ENCODE measurements at places on chromosomes 7 and 10. TPM values are rescaled to one million over a fixed set of nuclear protein-coding genes. Genes with fewer than 3 reads are reported as not detected.

DNA sequence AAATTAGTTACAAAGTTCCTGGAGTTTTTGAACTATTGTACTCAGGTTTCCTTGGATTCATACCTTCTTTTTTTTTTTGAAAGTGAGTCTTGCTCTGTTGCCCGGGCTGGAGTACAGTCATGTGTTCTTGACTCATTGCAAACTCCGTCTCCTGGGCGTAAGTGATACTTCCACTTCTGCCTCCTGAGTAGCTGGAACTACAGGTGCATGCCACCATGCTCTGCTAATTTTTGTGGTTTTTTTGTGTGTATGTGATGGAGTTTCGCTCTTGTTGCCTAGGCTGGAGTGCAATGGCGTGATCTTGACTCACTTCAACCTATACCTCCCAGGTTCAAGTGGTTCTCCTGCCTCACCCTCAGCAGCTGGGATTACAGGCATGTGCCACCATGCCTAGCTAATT is 22.3 kb downstream of the MCM10 start:
- no peak for DNase-seq

DNA sequence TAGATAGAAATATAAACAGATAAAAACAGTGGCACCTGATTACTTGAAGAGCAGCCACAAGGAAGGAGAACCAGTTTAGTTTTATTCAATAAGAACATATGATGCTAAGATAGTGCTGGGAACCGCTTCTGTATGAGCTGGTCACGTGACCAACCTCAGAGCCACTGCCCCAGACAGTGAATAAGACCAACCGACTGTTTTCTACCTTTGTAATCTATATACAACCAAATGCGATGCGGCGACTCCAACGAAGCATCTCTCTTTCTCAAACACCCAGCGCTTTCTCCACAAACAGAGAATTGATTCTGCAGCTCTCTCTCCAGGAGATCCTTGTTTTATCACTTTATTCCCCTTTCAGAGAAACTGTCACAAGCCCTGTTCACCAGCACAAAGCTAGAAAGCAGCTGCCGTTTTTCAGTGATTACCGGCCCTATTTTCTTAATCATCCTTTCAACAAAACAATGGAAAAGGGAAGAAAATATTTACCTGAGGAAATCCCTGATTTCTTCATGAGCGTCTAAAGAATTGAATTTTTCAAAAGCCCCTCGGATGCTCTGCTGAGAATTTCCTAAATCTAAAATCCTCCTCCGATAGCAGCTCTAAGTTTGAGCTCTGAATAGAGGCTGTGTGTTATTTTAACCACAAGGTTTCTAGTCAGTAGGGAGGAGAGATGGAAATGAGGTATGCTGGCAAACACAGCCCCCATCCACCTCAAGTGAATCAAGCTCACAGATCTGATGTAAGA is 55.7 kb upstream of the JCAD start:
- DNase-seq, result no peak

GRCh38 chr7:39560997-39561396 is 5.2 kb upstream of the YAE1 start:
- DNase-seq, result no peak

- no peak for DNase-seq
Measured at GRCh38 chr7:4610768-4611467, 71.2 kb upstream of the FOXK1 start.

DNA sequence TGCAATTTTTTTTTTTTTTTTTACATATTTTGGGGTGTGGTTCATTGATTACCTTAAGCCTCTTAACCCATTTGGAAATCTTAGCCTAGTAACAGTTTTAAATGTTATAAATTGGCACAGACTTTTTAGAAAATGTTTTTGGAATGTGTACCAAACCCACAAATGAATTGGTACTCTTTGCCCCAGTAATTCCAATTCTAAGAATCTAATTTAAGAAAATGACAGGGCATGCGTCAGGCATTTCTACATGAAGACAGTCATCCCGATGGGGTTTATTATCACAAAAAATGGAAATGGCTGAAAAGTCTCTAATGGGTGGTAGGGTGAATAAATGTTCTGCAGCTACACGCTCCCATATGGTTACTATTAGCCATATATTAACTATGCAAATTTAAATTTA is 54.9 kb downstream of the ITIH5 start:
- DNase-seq, result no peak

- no peak for DNase-seq
Measured at GRCh38 chr7:19705663-19706062, 3.2 kb downstream of the POLR1F start.

- DNase-seq, result no peak
Measured at GRCh38 chr10:70617798-70618568, 15.4 kb upstream of the PRF1 start.

- no peak for DNase-seq
Measured at GRCh38 chr10:13270877-13271551, 28.9 kb downstream of the PHYH start.

DNA sequence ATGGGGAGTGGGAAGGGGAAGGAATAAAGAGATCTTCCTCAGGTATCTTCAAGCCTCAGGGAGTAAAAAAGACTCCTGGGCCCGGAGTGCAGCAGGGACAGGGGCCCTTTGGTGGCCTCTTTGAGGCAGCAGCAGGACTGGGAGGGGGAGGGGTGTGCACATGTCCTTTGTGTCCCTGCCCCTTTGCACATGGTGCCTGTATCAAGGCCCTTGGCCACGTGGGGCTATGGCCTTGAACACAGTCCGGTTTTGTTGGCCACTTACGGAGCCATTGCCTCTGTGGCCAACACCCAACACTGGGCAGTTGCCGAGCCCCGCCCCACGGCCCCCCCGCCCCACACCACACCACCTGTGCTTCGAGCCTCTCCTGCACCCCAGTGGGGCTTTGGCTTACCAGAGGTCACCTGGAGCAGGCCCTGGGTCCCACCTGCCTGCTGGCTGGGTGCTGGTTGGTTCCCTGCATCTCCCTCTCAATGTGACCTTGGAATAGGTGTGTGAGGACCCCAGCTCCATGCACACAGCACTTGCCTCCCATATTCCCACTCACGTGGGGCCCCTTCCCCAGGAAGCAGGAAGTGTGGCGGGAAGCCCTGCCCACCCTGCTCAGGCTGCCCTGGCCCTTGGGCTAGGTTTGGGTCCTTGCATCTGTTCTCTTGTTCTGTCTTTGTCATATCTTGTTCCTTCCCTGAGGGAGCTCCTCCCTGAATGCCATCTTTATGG is 5.4 kb downstream of the SAP25 start:
- peak; percentile 65 for DNase-seq

DNA sequence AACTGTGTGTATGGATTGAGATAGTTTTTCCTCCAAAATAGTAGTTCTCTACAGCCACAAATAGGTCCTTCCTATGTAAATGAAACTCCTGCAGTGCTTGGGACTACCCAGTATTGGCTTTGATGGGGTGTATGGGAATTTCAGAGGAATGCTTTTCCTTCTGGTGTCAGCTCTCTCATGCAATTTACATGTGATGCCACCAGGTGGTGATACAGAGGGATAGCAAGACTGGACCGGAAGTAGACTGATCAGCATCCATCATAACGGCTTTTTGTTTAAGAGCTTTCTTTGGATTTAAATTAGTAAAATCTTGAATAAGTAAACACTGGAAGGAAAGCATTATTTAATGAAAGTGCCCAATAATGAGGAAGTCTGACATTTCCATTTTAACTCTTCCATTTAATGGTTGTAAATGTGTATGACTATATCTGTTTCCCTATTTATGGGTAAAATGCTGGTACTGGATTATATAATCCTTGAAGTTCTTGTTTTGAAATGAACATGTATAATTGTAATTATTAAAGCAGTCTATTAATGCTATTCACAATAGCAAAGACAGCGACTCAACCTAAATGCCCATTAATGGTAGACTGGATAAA is 22.7 kb downstream of the DYNC1I1 start:
- DNase-seq, result no peak

DNA sequence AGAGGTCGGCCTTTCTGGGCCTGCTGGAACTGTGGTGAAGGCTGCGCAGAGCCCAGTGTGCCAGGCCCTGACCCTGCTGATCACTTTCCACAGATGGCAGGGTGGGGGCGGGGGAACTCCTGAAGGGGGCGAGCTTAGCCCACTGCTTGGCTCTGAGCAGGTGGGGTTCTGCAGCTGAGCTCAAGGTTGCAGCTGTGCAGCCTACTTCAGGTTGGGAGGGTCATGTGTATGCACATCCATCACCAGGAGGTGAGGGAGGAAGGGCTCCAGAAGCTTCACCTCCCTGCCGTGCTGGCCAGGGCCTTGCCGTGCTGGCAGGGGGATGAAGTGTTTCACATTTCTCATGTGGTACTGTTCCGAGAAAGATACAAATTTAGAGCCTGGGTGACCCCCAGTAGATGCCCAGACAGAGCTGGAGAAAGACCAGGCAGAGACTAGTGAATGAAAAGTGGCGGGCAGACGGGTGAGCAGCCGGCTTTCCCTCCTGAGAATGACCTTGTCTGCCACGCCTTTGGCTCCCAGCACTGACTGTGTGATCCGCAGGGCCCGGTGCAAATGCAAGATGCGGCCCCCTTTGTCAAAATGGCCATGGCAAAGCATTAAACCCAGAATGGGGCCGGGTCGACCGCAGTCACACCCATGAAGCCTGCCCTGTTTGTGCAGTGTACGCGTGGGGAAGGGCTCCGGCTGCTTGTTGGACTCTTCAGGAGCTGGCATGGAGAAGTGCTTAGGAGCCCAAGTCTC is 25.2 kb downstream of the FAM241B start:
- DNase-seq, result no peak

GRCh38 chr10:97334370-97335175 is at the start of gene FRAT2:
FRAT2 (minus strand) TSS chr10:97334729; CDS start chr10:97334572, 157 bp downstream.
- peak; percentile 91 for DNase-seq

DNA sequence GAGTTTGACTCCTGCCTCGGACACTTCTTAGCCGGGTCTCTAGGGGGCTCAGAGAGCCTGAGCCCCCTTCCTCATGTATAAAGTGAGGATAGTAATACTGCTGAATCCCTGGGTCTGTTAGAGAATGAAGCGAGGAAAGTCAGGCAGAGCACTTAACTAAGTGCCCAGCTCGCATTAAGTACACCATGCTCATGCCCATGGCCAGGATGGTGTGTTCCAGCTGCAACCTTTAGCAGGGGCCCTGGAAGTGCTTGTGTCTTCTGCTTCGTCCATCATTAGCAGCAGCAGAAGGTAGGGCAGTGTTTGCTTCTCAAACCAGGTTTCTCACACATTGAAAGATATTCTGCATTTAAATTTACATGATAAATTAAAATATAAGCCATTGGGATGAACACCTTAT is 27.3 kb upstream of the WDFY4 start:
- DNase-seq, result no peak

DNA sequence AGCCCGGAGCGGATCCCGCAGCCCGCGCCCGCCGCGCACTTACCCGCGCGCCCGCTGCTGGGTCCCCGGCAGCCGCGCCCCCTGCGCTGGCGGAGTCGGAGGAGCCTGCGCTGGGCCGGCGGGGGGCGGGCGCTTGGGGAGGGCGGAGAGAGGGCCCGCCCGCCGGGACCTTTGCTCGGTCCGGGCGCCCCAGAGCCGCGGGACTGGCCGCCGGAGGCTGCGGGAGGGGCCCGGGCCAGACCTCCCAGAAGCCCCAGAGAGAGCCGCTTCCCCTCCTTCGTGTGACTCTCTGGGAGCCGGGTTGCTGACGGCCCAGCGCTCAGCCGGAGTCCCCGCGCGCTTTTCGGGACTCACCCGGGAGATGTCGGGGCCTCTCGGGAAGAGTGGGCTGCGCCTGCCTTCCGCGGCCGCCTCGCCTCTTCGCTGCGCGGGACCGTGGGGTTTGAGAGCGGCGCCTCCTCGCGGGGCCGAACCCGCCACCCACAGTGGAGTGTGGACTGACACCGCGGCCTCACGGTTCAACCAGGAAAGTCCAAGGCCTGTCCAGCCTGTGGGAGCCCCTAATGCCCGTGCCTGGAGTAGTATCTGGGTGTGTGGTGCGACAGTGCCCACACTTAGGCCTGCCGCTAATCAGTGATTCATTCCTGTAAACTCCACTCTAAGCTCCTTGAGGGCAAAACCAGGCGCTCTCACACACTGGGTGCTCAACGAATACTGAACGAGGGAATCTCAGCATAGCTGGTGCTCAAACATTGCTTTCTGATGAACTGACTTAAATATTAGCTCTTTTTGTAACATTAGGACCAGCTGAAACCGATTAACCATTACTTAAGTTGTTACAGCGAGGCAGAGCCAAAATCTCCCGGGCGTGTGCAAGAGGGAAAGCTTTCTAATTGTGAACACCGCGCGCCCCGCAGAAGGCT is at the start of gene GSDME:
Gene GSDME, minus strand, starts transcription at position 112 of the 923 bp plus-strand sequence. CDS start 7,690 bp downstream, outside the sequence.
- peak; percentile 77 for DNase-seq

DNA sequence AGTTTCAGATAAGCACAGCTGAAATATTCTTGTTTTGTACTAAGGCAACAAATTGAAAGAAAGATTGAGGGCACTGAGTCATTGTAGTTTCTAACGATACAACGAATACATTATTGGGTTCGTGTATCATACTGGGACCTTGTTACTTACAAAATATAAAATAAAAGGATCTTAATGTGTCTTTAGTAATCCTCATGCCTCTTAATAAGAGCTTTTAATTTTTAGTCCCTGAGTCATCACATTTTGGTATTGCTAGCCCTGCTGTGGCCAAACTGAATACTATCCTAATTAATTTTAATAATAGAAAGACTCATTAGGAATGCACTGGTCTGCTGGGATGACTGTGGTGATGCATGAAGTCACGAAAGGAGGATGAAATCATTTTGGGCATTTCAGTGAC is 309.7 kb downstream of the EXOC4 start:
- no peak for DNase-seq

GRCh38 chr7:67644151-67644550 is 647.5 kb downstream of the TYW1 start:
- DNase-seq, result no peak

GRCh38 chr10:118520116-118520742 is 75.2 kb downstream of the PRLHR start:
- DNase-seq, result no peak

GRCh38 chr7:68321076-68321639 is 1277.1 kb upstream of the AUTS2 start:
- no peak for DNase-seq

NOS3 gene
- 1.7 TPM for total RNA-seq

DUSP5 gene
- total RNA-seq, result 61.6 TPM

CTAGE8 gene
- 6.4 TPM for total RNA-seq

KLF14 gene
- 0.55 TPM for total RNA-seq

ACHE gene
- 7.1 TPM for total RNA-seq

C7orf57 gene
- total RNA-seq, result 0.36 TPM

GUSB gene
- 46.6 TPM for total RNA-seq

Measured in type B pancreatic cell (in vitro differentiated cells).